ENCODE measurements at places on chromosomes 1 and 21.
A peak's percentile ranks its signal among the peaks of the same experiment; 100 is the strongest.

DNA sequence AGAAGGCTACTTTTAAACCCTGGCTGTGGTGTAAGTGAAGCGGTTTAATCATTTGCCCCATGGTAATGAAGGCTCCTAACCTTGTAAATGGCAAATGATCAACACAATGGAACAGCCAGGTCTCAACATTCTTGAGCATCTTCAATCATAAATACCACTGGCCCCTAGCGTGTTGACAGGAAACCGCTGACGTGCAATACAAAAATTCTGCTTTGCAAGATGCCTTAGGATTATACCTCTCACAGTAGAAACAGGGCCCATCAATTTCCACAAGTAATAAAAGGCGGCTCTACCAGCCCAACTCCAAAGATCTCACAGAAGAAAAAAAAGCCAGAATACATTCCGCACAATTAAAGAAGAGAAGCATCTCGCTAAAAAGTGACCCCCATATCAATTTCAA, 32.8 kb downstream of the LGALS8 start:
- DNase-seq = no peak

- DNase-seq = no peak
Observed at GRCh38 chr1:74697832-74698231, 24.2 kb upstream of the ERICH3 start.

- DNase-seq = no peak
Observed at GRCh38 chr1:15744122-15744679, 1.9 kb downstream of the TMEM82 start.

GRCh38 chr1:15083578-15083977, 70.0 kb upstream of the TMEM51 start:
- DNase-seq = no peak

- DNase-seq = no peak
Observed at GRCh38 chr1:214187121-214187900, 93.6 kb upstream of the SMYD2 start.

DNA sequence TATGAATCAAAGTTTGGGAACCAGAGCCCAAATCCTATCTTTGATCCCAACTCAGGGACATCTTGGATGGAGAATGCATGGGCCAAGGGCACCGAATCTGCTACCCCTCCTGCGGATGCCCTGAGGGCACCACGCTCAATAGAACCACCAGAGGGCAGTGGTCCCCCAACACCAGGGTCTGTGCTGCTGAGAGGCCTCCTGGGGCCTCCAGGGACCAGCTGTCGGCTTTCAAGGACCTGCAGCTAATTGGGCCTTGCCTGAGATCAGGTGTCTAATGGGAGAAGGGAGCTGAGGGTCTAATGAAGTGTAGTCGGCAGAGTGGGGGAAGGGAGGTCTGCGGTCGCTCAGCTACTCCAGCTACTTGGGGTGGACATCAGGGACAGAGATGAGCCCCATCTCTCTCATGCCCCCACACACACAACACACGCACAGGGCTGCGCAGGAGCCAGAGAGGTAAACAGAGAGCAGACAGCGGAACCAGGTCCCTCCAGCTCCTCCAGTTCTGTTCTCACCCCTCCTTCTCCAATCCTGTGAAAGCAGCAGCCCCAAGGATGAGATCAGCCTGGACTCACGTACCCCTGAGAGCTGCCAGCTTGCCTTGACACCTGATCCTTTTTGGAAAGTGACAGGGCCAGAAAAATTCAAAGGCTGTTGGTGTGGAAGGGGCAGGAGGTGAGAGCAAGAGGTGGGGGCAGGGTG, 34.9 kb upstream of the PPP1R15B start:
- peak; percentile 84 for DNase-seq

GRCh38 chr1:12615865-12616708, 1.9 kb downstream of the DHRS3 start:
- peak; percentile 30 for DNase-seq

DNA sequence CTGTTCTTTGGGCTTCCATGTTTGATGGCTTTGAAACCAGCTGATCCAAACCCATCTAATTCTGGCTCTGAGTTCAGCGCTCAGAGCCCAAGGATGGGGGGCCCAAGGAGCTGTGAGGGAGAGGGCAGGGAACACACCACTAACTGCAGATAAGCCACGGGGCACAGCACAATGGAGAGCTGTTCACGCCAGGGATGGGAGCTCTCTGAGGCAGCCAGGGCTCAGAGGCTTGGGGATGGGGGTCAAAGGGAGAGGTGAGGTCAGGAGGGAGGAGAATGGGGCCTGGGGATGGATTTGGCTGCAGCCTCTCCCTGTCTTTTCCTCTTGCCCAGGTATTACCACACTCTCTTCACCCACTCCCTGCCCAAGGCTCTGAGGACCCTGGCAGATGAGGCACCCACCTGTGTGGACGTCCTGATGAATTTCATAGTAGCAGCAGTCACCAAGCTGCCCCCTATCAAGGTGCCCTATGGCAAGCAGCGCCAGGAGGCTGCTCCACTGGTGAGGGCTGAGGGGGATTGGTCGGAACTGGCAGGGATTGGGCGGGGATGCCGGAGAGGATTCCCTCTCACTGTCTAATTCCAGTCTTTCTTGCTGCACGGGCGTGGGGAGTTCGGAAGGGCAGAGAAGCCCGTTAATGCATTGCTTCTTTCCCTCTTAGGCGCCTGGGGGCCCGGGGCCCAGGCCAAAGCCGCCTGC, 11.3 kb downstream of the SLC30A2 start:
- no peak for DNase-seq

DNA sequence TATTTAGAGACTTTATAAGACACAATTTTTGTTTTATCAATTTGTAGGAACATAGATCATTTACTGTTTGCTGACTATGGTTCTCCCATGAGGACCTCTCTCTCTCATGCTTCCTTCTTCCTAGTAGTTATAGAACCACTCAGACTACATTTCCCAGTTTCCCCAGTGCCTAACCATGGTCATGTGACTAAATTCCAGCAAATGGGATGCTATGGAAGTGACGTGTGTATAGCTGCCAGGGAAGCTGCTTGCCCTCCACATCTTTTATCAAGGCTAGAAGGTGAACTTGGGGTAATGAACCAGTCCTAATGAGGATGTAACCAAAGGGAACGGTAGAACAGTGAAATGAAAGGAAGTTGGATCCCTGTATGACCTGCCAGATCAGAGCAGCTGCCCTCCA, 184.0 kb downstream of the MIS18A start:
- no peak for DNase-seq

DNA sequence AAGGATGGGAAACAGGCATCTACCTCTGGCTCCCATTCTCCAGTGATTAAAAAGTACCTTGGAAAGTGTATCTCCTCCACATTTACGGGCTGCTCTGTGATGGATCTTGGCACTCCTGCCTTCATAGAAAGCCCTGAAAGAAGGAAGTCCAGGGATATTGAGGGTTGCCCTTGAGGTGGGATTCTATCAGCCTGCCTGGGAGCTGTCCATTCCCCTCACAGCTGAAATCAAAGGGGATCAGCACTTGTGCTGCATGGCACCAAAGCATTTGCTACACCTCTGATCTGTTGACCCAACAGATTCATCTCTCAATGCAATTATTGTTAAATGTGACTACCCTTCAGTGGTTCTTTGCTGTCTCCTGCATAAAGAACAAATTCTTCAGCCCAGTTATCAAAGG, 442.0 kb upstream of the RUNX1 start:
- DNase-seq = no peak

- no peak for DNase-seq
Observed at GRCh38 chr1:222096883-222097282, 355.0 kb upstream of the DUSP10 start.

- DNase-seq = no peak
Observed at GRCh38 chr1:232296461-232296860, 333.5 kb downstream of the SIPA1L2 start.

GRCh38 chr1:37089750-37090149, 55.4 kb upstream of the GRIK3 start:
- no peak for DNase-seq

- peak; percentile 49 for DNase-seq
Observed at GRCh38 chr1:156245451-156246232, 2.2 kb downstream of the PAQR6 start.

DNA sequence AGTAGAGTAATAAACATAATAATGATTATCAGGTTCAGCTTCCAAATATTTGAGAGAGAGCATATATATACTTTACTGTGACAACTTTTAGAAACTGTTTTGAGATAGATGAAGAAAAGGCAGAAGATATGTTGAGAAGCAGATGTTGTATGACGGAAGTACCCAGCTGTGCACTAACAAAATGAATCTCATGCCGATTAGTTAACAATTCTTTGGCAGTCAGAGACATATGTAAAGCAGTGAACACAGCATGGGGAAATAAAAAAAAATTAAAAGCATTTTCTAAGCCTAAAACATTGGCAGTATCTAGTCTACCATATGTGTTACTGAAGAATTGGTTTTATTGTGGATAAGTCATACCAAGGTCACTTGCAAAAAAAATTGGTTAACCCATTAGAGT, 51.8 kb downstream of the MAGI3 start:
- no peak for DNase-seq

GRCh38 chr21:41411449-41412089, 14.5 kb upstream of the MX1 start:
- peak; percentile 34 for DNase-seq

DNA sequence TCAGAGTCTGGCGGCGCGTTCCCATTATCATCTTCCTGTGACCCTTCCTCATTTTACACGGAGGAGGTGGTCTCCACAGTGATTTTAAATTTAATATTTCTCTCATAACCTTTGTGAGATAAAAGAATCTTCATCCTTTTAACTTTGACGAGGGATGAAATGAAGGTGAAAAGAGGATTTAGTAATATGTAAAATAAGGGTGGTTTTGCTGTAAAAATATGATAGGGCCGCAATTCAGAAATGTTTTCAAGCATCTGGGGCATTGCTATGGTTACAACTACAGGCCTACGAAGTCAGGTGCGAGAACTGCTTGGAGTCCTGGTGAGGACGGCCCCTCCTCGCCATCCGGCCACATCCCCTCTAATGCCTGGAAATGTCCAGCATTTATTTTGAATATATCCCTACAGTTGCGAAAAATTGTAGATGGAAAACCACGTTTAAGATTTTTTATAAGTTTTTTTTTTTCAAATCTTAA, 422 bp upstream of the RSBN1 start:
- peak; percentile 22 for DNase-seq

GRCh38 chr1:7042322-7043190, 257.3 kb downstream of the CAMTA1 start:
- no peak for DNase-seq
